G401 (cell line): ENCODE measurements at places on chromosomes 1 and 21. TPM values are rescaled to one million over a fixed set of nuclear protein-coding genes. Genes with fewer than 3 reads are reported as not detected.

The TMEM50A gene
- total RNA-seq, result 57.8 and 68.8 TPM in 2 replicates

The FGR gene
- total RNA-seq, result not detected in 2 replicates

The KCNA3 gene
- not detected in 2 replicates for total RNA-seq

The RAB7B gene
- total RNA-seq, result 0.85 TPM in 1 of 2 replicates, not detected in the other

The PLPP3 gene
- not detected in 2 replicates for total RNA-seq

The PLA2G2C gene
- total RNA-seq, result not detected in 2 replicates

The SPRR1B gene
- total RNA-seq, result not detected in 2 replicates

The ENO1 gene
- total RNA-seq, result 1,614 and 1,928 TPM in 2 replicates

The NCF2 gene
- total RNA-seq, result not detected in 2 replicates

The ERRFI1 gene
- 165 and 229 TPM in 2 replicates for total RNA-seq

The ADGRL2 gene
- not detected in 2 replicates for total RNA-seq

The TACSTD2 gene
- total RNA-seq, result not detected in 2 replicates

The GPR89B gene
- total RNA-seq, result 12.1 and 27.5 TPM in 2 replicates

The UBIAD1 gene
- 10.8 and 16.2 TPM in 2 replicates for total RNA-seq

The NBPF10 gene
- 0.20 and 0.55 TPM in 2 replicates for total RNA-seq

The OR2L8 gene
- not detected in 2 replicates for total RNA-seq

The INTS7 gene
- 9.4 and 15.3 TPM in 2 replicates for total RNA-seq

The HES4 gene
- 27.5 and 66.5 TPM in 2 replicates for total RNA-seq

The OR6K3 gene
- total RNA-seq, result not detected in 2 replicates

The TFF1 gene
- total RNA-seq, result not detected in 2 replicates

The TSTD1 gene
- total RNA-seq, result not detected in 2 replicates

The LHX8 gene
- total RNA-seq, result not detected in 2 replicates

The COL8A2 gene
- 0.47 TPM in 1 of 2 replicates, not detected in the other for total RNA-seq

The FMN2 gene
- total RNA-seq, result not detected in 2 replicates

The SAMD11 gene
- total RNA-seq, result 398 and 434 TPM in 2 replicates
